MCF 10A (cell line): ENCODE measurements at places on chromosomes 3 and 15. TPM values are rescaled to one million over a fixed set of nuclear protein-coding genes. Genes with fewer than 3 reads are reported as not detected.

DNA sequence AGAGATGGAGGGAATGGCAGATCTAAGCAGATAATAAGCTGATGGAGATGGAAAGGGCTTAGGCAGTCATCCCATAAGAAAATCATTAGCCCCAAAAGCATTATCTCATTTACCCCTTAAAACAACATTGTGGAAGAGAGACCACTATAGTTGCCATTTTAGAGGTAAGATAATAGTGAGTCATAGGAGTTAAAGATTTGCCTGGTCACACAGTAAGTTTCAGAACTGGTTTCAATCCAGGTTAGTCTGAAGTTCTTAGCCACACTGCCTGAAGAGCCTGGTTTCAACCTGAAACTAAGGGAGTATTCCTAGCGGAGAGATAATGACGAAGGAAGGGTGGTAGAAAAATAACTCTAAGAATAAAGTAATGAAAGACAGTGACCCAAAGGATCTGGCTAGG lies 13.0 kb upstream of the UBR1 start:
- no peak overlapping the region for H3K27ac ChIP-seq
- H3K4me3 ChIP-seq = no peak overlapping the region
- no peak for DNase-seq

The TMEM108 gene
- total RNA-seq = not detected in 2 replicates

DNA sequence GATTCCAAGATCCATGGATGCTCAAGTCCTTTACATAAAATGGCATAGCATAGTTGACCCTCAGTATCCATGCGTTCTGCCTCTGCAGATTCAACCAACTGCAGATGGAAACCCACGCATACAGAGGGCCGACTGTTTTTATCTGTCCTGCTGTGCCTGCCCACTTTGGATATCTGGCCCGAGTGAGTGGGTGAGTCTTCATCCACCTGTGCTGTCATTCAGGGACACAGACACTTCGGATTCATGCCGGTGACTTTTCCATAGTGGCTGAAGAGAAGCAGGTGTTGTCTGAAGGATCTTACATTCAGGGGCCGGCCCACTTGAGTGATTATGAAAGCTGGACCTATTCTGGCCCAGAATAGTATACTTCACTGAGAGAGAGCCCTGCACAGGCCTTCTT lies 85.1 kb downstream of the RYR3 start:
- H3K27me3 ChIP-seq = peaks cover 23% of the 10 kb centered on the region
- no peak overlapping the region for H3K4me3 ChIP-seq

- no peak for DNase-seq
- peaks cover 9% of the 10 kb centered on the region for H3K27me3 ChIP-seq
- no peak overlapping the region for H3K4me3 ChIP-seq
- no peaks in the 10 kb centered on the region for H3K36me3 ChIP-seq
- no peak overlapping the region for H3K27ac ChIP-seq
These were observed 258.9 kb downstream of the ABHD5 start for GRCh38 chr3:43949594-43949993.

The SLC2A2 gene
- total RNA-seq = not detected in 2 replicates

DNA sequence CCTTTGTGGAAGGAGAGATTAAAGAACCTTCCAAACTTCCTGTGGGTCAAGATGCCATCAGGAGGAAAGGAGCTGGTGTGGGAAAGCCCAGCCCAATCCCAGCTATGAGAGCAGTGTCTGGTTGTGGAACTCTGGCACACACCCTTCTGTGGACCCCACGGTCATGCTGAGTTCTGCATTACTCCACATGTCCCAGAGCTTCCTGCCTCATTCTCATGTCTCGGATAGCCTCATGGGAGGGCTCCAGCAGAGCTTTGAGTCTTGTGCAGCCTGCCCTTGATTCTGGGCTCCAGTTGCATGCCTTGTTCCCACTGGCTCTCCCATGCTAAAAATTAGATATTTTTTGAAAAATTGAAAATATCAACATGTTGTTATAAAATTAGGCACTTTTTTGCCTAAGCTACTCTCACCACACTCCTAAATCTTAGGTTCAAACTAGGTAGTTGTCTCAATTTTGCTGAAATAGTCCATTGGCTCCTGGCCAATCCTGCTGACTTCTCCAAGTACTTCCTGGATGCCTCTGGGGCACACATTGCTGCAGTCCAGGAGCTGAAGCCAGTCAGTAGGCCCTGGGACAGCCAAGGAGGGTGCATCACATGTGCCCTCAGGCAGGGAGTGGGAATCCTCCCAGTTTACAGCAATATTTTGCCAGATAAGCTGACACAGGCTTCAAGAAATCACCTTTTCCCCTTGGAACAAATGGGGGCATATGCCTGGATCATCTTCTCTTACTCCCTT lies 144.3 kb downstream of the EEFSEC start:
- peak; percentile 64 for DNase-seq
- peaks cover 6% of the 10 kb centered on the region for H3K4me1 ChIP-seq
- no peak overlapping the region for H3K4me3 ChIP-seq
- no peaks in the 10 kb centered on the region for H3K36me3 ChIP-seq
- no peak overlapping the region for H3K27ac ChIP-seq

DNA sequence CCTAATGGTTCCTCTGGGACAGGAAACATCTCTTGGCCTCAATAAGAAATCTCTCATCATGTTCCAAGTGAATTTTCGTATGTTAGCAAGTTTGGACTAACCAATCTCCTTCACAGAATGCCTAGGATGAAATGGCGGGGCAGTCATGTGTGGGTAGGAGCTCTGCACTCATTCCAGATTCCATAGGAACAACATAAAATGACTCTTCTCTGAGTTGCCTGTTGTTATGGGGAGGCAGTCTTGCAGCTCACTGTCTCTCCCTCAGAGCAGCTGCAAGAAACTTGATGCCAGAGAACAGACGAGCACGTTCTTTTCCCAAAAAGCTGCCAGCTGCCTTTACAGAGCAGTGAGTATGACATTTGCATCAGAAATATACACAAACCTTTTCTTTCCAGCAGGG lies 34.1 kb downstream of the SPATA12 start:
- H3K36me3 ChIP-seq = no peaks in the 10 kb centered on the region
- H3K4me3 ChIP-seq = no peak overlapping the region
- no peak overlapping the region for H3K27ac ChIP-seq
- H3K27me3 ChIP-seq = no peaks in the 10 kb centered on the region
- peaks cover 6% of the 10 kb centered on the region for H3K4me1 ChIP-seq

DNA sequence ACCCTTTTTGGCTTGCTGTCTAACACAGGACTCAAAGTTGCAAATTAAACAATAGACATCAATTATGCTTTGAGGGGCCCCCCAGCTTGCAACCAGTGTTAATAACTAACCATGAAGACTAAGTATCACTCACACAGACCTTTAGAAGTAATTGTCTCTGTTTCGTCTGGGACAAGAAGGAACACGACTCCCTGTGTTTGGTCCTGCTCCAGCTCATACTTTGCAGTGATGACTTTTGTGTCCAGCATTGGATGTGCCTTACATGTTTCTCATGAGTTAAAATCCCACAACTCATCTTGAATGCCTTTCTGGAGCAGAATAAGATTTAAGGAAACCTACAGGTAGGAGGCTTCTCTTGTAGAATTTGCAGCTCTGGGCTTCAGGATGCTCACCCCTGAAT lies 53.1 kb downstream of the GMNC start:
- H3K36me3 ChIP-seq = no peaks in the 10 kb centered on the region
- no peak overlapping the region for H3K4me3 ChIP-seq
- H3K27me3 ChIP-seq = no peaks in the 10 kb centered on the region
- H3K27ac ChIP-seq = no peak overlapping the region
- peaks cover 12% of the 10 kb centered on the region for H3K4me1 ChIP-seq

GRCh38 chr3:14647976-14648955 lies 3.3 kb upstream of the CCDC174 start:
- DNase-seq = no peak
- H3K27ac ChIP-seq = no peak overlapping the region
- H3K4me3 ChIP-seq = no peak overlapping the region
- H3K36me3 ChIP-seq = no peaks in the 10 kb centered on the region
- H3K27me3 ChIP-seq = peaks cover 19% of the 10 kb centered on the region
- H3K4me1 ChIP-seq = peaks cover 5% of the 10 kb centered on the region

The MYZAP gene
- 0.96 and 1.3 TPM in 2 replicates for total RNA-seq

GRCh38 chr3:184968115-184968514 lies 156.1 kb downstream of the VPS8 start:
- no peaks in the 10 kb centered on the region for H3K4me1 ChIP-seq
- H3K27ac ChIP-seq = no peak overlapping the region
- DNase-seq = no peak
- H3K36me3 ChIP-seq = peaks cover 45% of the 10 kb centered on the region
- H3K27me3 ChIP-seq = no peaks in the 10 kb centered on the region

GRCh38 chr3:71779674-71780377 lies 5.1 kb downstream of the PROK2 start:
- no peaks in the 10 kb centered on the region for H3K4me1 ChIP-seq
- H3K27me3 ChIP-seq = peaks cover 56% of the 10 kb centered on the region
- H3K36me3 ChIP-seq = no peaks in the 10 kb centered on the region
- no peak overlapping the region for H3K27ac ChIP-seq

The SPATA12 gene
- total RNA-seq = 0.12 TPM in 1 of 2 replicates, not detected in the other

DNA sequence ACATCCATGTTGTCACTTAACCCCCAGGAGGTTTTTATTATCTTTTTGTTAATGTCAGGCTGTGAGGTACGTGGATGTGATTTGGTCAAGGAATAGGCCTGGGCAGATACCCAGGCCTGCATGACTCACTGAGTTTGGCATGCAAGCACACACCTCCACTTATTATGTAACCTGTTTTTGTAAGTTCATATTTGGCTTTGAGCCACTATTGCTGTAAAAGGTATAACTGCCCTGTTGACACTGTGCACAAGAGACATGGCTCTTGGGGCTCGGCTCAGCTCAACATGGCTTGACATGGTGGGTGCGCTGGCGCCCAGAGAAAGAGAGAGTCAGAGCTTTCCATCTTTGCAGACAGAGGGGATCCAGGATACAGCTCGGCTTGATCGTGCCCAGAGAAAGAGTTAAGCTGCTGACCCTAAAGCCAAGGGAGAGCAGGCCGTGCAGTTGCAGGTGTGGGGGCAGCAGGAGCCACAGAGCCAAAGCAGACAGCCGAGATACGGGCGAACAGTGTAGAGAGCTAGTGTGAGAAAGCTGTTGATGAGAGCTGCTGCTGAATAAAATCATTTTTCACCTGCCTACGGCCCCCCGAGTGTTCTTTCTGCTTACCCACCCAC lies 67.9 kb upstream of the UNC13C start:
- H3K27me3 ChIP-seq = peaks cover 6% of the 10 kb centered on the region
- H3K27ac ChIP-seq = no peak overlapping the region
- no peaks in the 10 kb centered on the region for H3K36me3 ChIP-seq
- no peaks in the 10 kb centered on the region for H3K4me1 ChIP-seq
- no peak overlapping the region for H3K4me3 ChIP-seq
